ENCODE measurements at places on chromosomes 3 and 15.

DNA sequence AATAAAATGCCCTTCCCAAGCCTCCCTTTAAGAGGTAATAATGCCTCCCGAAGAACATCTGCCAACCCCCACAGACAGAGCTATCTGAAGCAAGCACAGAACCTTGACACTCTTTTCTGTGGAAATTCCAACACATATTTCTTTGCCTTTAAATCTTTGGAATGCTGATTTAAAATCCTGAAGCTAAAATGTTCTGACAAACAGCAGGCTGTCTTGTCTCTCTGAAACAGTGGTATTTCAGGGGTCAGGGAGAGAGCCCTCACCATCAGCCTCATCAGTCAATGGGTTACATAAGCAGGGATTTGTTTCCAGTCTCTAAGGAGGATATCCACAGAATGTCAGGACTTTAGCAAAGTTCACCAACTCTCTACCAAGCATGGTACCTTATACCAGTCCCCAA is 27.8 kb upstream of the ARHGEF3 start:
- DNase-seq: no peak

DNA sequence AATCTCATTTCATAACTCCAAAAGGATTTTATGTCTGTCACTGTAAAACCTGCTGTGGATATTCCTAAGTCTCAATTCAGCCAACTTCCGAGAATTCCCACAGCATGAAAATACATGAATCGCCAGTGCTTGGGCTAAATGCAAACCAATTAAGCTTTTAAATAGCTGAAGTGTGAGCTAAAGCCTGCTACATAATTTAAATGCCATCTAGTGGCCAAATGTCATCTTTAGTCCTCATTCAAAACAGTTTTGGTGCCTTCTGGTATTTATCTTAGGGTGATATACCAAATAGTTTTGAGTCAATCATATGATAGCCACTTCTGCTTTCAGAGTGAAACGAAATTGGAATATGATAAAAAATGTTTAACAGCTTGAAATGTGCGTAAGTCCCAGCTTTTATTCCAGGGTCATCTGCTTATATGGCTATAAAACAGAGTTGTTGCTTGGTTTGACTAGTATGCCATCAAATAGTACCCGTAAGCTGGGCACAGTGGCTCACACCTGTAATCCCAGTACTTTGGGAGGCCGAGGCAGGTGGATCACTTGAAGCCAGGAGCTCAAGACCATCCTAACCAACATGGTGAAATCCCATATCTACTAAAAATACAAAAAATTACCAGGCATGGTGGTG is 41.8 kb upstream of the CCNL1 start:
- peak; percentile 20 for DNase-seq

GRCh38 chr15:83816124-83816883 is 162.4 kb downstream of the ADAMTSL3 start:
- DNase-seq: no peak

GRCh38 chr3:138824114-138824506 is 10.6 kb downstream of the PIK3CB start:
- peak; percentile 60 for DNase-seq

DNA sequence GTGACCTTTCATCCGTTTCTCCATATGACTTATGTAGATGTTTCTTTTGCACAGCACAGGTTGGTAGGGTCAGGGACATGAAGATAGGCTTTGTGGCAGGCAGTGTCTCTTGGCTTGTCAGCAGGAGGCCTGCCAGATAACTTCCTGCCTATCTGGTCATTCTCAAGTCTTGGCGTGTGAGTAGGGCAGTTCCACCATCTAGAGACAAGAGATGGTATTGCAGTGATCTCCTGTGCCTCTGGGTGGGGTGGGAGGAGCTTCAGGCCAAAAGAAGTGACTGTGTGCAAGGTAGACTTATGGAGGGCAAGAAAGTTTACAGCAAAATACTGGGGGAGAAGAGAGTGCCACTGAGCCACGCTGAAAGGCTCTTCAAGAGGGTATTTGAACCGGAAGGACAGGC is 11.0 kb downstream of the TEX264 start:
- peak; percentile 75 for DNase-seq

DNA sequence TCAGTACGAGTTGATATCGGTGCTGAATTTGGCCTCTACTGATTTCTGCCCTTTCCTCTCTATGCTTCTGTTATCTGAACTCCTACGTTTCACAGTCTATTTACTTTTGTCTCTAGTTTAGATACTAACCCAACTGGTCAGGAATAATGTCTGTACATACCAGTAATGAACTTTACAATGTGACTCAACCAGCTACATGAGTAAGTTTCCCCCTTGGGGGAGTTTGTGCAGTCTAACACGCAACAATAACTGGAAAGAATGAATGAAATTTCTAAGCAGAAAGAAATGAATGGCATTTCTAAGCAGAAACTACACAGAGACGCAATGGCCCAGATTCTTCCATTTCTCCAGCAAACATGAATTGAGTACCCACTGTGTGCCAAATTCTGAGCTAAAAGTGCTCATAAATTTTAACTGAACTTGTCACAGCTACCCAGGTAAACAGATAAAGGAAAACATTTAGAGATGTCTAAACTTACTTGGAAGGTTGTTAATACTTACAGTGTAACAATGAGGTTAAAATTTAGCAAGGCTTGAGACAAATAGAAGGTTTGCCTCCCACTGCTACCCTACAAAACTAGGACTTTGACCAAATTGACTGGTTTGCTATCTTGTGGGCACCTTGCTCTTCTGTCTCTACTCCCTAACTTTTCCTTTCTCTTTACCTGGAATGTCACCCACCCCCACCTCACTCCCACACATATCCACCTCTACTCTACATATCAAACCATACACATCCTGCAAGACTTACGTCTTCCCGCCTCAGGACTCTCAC is 11.6 kb downstream of the UPK1B start:
- DNase-seq: peak; percentile 88

DNA sequence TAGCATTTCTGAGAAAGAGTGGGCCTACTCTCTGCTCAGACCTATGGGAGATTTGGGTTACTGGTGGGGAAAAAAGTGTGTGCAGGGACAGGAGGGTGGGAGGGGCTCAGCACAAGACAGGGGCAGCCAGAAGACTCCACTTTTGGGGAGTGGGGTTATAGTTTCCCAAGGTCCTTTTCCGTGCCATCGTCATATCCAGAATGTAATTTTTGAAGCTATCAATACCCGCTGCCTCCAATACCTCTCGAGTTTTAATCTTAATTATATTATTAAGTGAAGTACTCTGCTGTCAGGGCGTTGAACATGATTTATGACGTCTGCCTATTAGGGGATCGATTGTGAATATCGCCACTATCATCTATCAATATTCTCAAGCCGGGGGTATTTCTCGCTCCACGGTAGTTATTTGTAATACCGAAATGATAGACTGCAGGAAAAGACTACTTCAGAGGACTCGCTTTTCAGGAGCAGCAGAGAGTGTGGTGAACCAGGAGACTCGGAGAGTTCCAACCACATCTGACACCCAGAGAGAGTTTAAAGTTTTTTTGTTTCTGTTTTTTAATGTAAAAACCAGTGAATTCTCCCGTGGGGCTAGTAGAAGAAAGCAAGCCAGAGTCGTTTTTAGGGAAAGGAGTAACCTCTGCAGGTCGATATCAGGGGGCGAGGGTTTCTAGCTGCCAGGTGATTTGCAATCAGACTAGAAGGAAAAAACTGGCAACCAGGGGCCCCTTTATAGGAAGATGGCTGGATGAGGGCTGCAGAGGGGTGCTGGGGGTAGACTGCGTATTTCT is 20.6 kb downstream of the NR2F2 start:
- no peak for DNase-seq

GRCh38 chr15:82132096-82132495 is 86.3 kb upstream of the MEX3B start:
- no peak for DNase-seq

DNA sequence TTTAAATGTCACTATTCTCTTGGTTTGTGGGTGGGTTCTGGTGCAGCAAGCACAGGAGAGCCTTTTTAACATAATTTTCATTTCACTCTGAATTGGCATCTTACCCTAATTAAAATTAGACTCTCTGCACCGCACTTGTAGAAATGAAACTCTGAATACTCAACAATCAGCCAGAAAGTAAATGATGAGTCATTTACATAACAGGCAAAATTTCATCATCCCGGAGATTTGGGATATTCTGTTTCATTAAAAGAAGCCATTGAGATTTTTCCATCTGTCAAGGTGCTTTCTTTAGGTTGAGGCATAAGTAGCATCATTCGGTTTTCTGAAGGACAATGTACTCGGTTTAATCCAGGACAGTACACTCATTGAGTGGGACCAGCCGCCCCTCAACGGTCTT is 111.0 kb downstream of the RFTN1 start:
- no peak for DNase-seq

GRCh38 chr3:128007033-128007424 is 45.2 kb upstream of the SEC61A1 start:
- no peak for DNase-seq

- DNase-seq: peak; percentile 12
Measured at GRCh38 chr3:142027735-142028134, 121.6 kb downstream of the TFDP2 start.

DNA sequence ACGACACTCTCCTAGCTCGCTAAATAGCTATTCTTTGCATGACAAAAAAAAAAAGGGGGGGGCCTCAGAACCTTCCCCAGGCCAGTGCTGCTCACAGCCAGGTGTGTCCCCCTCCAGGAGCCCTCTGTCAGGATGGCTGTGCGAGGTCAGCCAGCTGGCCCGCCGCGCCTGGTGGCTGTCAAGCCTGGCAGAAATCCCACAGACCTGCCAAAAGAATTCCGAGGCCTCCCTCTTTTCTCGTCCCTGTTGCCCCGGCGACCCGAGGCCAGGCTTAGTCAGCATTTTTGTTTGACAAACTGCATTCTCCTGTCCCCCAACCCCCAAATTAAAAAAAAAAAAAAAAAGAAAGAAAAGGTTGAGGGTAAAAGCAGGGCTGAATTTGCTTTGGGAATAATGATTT is 61.9 kb downstream of the TM4SF4 start:
- peak; percentile 41 for DNase-seq

DNA sequence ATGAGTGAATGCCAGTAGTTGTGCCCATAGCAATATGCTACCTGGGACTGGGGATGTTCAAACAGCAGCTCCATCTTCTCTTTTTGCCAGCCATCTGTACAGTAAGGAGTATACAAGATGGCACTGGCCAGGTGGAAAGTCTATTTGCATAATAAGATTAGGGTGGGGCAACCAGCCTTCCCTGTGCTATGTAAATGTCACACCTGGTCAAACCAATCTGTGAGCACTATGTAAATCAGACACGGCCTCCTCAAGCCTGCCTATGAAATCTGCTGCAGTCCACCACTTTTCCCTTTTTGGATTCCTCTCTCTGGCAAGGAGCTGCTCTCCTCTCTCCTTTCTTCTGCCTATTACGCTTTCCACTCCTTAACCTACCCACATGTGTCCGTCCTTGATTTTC is 53.0 kb downstream of the C3orf80 start:
- DNase-seq: peak; percentile 25

DNA sequence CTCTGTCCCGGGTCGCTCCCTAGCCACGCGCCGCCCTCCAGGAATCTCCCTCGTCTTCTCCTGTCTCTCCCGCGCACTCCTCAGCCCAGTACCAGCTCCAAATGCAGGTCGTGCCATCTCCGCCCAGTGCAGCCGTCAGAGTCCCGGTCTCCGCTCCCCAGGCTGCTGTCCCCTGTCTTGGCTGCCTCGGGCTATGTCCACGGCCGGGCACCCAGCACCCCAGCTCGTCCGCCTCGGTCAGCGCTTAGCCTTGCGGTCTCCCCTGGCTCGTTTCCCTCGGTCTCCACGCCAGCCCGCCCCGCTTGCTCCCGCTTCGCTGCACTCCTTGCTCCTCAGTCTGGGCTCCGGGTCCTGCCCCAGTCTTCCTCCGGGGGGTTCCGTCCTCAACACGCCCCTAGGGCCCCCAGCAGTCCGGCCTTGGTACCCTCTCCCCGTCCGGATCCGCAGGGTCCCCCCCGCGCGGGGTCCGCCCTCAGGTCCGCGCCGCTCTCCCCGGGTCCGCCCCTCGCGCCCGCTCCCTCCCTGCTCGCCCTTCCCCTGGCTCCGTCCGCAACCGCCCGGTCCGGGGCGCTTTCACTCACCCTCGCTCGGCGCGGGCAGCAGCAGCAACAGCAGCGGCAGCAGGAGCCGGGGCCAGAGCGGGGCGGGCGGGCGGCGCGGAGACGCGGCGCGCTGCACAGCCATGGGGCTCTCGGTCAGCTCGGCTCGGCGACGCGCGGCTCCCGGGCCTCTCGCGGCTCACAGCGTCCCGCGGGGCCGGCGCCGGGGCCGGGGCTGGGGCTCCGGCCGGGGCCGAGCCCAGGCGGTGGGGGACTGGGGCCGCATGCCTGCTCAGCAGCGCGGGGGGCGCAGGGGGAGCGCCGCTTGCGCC is 462 bp downstream of the IGDCC3 start:
- DNase-seq: peak; percentile 22

GRCh38 chr3:152539191-152539764 is 270.5 kb downstream of the MBNL1 start:
- no peak for DNase-seq

- DNase-seq: peak; percentile 22
Measured at GRCh38 chr15:77599899-77600298, 32.8 kb downstream of the LINGO1 start.

- no peak for DNase-seq
Measured at GRCh38 chr15:59322056-59322759, 50.5 kb downstream of the MYO1E start.

- no peak for DNase-seq
Measured at GRCh38 chr3:42012383-42012934, 50.6 kb upstream of the ULK4 start.

GRCh38 chr3:60622349-60622748 is 628.9 kb downstream of the FHIT start:
- no peak for DNase-seq

GRCh38 chr15:27990521-27991515 is 108.3 kb downstream of the OCA2 start:
- no peak for DNase-seq

- no peak for DNase-seq
Measured at GRCh38 chr3:187325632-187326031, 34.1 kb upstream of the MASP1 start.

GRCh38 chr3:174958671-174959328 is 99.7 kb downstream of the NAALADL2 start:
- no peak for DNase-seq

DNA sequence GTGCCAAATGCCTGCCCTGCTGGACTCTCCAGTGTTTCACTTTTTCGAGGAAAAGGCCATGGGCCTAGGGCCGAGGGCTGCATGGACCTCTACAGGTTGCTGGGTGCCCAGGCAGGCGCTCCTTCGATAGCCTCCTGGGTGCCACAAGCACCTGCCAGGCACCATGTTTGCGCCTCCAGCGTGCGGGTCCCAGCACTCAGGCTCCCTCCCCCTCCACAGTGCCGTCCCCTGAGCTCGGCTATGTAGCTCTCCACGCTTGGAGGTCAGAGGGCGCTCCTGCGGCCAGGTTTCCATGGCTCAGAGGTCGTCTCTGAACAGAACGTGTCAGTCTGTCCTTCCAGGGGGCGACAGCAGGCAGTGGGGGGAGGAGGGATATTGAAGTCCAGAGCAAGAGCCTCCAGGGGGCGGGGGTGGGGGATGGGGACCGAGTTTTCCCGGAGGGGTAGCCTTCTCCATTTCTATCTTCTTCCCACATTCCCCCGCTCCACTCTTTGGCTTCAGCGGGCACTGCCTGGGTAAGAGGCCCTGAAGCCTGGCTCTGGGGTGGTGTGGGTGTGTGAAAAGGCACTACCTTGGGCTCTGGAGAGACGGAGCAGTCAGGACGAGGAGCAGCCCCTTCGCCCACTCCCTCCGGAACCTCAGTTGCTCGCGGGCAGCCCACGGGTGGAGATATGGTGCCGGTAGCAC is 3.6 kb downstream of the ONECUT1 start:
- DNase-seq: no peak
